ENCODE measurements at places on chromosomes 4 and X.

- no peak for DNase-seq
Observed at GRCh38 chr4:93648258-93648657, 180.3 kb upstream of the ATOH1 start.

DNA sequence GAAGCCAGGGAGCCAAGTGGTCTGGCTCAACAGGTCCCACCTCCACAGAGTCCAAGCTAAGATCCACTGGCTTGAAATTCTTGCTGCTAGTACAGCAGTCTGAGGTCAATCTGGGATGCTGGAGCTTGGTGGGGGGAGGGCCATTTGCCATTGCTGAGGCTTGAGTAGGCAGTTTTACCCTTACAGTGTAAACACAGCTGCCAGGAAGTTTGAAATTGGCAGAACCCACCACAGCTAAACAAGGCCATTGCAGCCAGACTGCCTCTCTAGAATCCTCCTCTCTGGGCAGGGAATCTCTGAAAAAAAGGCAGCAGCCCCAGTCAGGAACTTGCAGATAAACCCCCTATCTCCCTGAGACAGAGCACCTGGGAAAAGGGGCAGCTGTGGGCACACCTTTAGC lies 84.9 kb downstream of the EDA2R start:
- DNase-seq, result no peak

- no peak for DNase-seq
Observed at GRCh38 chr4:151147000-151147399, 47.6 kb downstream of the RPS3A start.

DNA sequence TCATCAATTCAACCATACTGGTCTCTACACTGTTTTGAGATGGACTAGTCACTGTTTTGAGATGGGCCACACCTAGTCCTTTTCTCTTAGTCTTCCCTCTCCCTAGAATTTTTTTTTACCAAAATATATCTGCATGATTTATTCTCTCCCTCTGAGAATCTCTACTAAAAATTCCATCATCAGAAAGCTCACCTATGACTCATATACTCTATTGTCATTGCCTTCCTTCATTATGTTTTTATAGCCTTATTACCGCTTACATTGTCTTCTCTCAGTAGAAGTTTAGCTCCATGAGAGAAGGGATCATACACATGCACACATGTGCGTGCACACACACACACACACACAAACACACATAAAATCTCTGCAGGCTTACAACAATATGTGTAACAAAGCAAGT lies 303.6 kb downstream of the PCDH10 start:
- no peak for DNase-seq

DNA sequence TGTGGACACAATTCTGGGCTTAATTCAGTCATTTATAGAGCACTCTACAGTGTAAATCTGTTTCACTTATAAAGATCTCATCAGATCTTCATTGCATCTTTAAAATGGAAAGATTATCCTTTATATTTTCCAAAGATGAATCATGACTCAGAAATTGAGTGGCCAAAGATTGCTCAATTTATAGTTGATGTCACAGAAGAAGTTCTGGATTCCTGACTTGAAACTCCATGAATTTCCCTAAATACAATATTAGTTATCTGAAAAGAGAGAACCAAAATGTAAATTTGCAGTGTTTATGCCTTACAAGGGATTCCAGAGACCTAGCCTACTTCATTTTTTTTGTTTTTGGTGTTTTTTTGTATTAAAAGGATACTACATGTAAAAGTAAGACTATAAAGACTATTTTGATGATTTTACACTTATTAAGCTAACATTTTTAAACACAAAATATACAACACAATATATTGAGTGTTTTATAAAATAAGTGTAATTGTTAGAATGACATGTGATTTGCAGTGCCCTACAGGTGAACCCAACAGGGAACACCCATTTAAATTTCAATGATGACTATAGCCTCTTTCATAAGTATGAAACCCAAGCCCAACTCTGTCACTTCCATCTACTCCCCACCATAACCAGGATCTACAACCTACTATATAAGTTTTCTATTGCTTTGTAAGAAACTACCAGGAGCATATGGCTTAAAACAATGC lies 183.5 kb downstream of the PCDH7 start:
- DNase-seq, result no peak

DNA sequence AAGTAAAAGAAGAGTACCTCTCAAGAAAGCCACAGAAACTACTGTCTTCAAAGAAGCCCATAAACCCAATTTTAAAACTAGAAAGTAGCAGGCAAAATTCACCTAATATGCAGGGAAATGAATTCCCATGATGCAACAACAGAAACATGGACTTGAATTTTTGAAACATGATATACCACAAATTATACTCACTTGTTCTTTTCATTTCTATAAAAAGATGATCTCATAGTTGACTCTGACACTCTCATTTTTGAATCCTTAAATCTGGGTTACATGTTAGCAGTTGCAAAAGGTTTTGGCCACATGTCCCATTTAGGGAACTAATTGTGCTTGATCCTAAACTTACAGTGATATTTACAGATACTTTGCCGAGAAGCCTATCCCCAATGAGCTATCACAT lies 1130.8 kb downstream of the FAT4 start:
- no peak for DNase-seq

Data from stimulated activated CD8-positive, alpha-beta memory T cell treated with anti-CD3 and anti-CD28 coated beads, Interleukin-15, amount 100 ng/mL, for 4 hours (primary cell).